ENCODE measurements at places on chromosomes 12 and 14.
A peak's percentile ranks its signal among the peaks of the same experiment; 100 is the strongest.

DNA sequence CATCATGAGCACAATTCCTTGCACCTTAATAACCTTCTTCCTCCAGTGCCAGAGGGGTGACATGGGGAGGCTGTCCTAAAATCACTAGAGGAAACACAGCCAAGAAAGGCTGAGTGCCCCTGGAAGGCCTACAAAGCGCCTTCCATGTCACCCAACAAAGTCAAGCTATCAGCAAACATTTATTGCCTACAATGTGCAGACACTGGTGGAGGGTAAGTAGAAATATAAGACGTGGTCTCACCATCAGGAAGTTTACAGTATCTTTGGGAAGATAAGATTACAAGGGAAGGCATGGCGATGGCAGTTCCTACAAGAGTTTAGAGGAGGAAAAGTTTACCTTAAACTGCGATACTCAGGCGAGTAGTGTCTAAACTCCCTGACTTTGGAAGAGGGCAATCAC is 27.9 kb downstream of the DMAC2L start:
- DNase-seq, result no peak

GRCh38 chr14:68661226-68662225 is 131.3 kb downstream of the ZFP36L1 start:
- no peak for DNase-seq

DNA sequence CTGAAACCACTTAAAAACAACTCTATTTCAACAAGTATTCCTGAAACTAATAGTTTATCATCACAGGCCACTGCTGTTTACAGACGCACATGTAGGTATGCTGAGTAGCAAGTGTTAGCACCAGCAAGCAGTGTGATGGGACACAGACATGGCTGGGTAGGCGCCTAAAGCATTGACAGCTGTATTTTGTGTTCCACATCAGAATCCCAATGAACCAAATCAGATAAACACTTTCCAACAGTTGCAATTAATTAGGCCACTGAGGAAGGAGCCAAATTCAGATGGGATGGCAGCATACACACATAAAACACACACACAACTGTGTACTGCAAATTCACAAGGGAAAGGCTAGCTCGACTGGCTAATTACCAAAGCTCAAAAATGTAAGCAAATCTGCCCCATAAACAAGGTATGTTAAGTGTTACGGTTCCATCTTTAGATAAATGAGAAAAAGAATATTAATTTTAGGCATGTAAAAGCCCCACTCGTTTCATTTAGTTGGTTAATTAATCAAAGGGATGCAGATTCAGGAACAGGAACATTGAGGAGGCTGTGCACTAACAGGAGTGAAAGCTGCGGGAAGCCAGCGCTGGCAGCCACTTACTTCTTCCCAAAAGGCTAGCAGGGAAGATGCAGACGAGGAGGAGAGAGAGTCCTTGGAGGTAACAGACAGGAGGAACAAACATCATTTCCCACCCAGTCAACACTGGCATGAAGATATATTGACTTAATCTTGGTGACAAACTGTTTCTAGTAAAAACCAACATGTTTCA is 33.4 kb downstream of the AMN start:
- no peak for DNase-seq

DNA sequence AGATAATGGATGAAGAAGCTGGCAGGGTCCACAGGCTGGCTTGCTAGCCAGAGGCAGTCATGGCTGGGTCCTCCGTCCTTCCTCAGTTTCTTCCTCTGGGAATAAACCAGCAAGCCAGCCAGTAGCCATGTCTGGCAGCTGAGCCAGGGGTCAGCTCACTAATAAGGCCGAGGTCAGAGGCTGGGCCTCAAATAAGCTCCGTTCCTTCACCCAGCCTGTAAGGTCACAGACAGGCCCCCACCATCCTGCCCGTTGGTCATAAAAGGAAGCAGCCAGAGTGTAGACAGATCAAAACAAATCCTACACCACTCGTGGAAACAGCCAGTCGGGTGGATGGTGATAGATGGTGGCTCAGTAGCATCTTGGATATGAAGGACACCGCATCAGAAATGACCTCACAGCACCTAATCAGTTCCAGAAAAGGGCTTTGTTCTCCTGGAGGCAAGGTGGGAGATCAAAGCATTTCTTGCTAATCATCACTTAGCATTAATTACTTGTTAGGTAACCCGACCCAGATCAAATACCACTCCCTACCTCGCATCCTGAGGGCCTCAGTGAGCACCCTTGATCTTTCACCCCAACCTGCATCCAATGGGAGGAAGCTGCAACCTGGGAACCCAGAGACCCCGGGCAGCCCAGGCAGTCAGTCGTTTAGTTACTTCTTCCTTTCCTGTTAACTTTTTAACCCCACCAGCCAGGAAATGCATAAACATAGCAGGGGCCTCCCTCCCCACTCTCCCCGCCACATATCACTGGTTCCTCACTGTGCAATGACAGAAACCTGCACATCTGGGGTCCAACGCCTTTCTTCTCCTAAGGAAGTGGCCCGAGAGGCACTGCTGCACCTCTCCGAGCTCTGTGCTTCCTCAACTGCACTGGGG is 90.2 kb downstream of the KDM2B start:
- no peak for DNase-seq

DNA sequence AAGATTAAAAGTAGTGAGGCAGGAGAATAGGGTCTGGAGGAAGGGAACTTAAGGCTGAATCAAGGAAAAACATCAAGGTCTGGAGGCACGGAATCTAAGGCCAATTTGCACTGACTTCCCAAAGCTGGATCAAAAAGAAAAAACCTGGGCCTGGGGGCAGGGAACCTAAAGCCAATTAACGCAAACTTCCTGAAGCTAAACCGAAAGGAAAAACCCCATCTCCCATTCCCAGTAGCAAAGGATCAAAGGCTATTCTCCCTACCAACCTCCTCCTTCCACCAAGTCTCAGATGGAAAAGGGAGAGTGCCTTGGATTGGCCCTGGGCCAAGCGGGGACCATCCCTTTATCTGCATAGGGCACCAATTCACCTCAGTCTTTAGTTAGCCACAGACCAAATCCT is 384.2 kb downstream of the GRIN2B start:
- no peak for DNase-seq

DNA sequence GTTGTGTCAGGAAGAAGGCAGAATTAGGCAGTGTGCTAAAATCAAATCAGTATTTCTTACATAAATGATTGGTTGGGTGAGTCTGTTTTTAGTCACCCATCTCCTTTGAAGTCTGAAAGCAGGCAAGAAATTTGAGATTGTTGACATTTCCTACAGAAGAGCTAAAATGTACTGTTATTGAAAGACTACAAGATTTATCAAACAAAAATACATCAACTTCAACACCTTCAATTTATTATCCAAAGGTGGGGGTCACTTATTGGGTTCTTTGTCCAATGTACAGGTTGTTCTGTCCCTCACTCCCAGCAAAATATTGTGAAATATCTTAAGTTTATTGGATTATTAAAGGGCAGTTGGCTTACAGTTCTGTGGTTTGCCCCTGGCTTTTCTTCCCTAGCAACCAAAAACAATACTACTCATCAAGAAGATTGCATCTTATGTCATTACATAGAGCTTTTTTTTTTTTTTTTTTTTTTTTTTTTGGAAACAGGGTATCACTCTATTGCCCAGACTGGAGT is 20.6 kb upstream of the PKP2 start:
- no peak for DNase-seq

DNA sequence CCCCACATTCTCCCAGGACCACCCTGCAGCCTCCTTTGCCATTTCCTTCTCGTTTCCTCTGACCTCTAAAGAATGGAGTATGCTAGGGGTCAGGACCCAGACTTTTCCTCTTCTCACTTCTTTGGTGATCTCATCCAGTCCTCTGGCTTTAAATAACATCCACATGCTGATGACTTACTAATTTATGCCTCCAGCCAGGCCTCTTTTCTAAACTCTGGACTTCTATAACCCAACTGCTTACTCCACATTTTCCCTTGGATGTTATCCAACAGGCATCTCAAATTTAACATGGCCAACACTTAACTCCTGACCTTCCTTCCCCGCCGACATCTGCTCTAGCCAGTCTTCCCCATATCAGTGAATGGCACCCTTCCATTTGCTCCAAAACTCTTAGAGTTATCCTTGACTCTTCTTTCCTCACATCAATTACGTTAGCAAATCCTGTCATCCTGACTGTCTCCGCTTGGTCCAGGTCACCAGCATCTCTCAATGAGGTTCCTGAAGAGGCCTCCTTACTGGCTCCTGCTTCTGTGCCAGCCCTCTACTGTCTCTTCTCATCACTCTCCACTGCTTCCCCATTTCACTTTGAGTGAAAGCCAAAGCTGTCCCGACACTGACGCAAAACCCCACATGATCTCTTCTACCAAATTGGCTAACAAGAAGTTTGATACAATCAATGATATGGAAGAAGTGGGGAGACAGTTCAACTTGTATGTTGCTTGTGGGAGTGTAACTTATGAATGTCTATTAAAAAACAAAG is 42.7 kb downstream of the TMBIM6 start:
- no peak for DNase-seq

DNA sequence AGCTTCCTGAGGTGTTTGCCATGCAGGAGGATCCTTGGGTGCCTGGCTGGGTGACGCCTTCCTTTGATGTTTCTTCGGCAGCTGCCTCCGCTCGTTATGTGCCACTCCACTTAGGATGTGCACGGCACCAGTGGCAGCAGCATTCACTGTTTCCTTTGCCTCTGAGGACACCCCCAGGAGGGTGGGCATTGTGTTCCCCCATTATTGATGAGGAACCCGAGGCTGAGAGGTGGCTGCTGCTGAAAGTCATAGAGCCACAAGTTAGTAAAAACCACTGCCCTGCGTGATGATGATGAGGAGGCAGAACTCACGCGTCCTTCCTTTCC is 41.2 kb downstream of the EP400 start:
- no peak for DNase-seq

DNA sequence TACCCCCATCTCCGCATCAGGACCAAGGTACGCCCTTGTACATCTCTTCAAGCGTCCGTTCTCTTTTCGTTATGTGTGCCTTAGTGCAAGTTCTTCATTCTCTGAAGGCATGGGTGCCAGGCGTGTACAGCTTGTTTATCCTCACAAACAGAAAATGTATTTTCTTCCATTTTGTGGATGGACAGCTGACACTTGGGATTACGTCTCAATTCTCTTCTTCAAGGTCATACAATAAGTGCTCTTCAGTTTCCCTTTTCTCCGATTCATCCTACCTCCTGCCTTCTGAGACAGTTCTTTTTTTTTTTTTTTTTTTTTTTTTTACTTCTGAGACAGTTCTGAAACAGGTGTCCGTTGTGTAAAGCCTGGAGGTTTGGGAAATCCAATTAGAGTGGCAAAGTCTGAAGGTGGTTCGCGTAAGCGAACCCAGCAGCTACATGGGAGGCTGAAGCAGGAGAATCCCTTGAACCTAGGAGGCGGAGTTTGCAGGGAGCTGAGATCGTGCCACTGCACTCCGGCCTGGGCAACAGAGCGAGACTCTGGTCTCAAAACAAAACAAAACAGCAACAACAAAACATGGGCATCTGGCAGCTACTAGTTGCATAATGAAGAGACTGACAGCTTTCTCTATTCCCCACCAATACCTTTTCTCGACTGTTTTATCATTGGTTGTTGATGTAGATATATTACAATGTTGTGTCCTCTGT is 734 bp downstream of the COX6A1 start:
- DNase-seq, result no peak

- DNase-seq, result no peak
Measured at GRCh38 chr12:92552412-92553108, 150.2 kb upstream of the PLEKHG7 start.

- DNase-seq, result no peak
Measured at GRCh38 chr14:48771717-48772116, 814.5 kb downstream of the RPS29 start.

- DNase-seq, result peak; percentile 11
Measured at GRCh38 chr12:56299308-56299852, 750 bp downstream of the CS start.

- no peak for DNase-seq
Measured at GRCh38 chr12:2244013-2244861, 191.4 kb downstream of the CACNA1C start.

DNA sequence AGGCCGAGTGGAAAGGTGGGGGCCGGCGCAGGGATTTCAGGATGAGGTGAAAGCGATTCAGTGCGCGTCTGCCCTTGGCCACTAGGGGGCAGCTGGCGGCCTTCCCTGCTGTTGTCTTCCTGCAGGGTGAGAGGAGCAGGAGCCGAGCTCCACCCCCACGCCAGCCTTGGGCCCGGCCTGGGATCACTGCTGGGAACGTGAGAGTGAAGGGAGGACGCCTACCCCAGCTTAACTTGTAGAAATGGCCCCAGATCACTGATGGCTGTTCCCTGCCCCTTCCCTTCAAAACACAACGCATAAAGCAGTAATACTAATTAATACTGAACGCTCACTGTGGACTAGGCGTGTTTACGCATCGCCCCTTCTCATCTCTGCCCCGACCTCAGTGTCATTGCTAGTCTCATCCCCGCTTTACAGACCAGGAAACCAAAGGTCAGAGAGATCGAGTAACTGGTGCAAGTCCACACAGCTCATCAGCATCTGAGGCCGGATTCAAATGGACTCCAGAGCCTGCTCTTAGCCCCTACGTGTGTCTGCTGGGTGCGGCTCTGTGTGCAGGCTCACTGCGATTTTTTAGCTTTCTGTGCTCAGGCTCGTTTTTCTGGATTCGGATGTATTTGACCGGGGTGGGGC is 24.3 kb downstream of the MVK start:
- DNase-seq, result peak; percentile 71

- no peak for DNase-seq
Measured at GRCh38 chr12:54604436-54604835, 16.0 kb upstream of the PPP1R1A start.

- no peak for DNase-seq
Measured at GRCh38 chr12:11563785-11564739, 85.4 kb upstream of the ETV6 start.

GRCh38 chr12:64039281-64039871 is 182.7 kb downstream of the KICS2 start:
- DNase-seq, result no peak

DNA sequence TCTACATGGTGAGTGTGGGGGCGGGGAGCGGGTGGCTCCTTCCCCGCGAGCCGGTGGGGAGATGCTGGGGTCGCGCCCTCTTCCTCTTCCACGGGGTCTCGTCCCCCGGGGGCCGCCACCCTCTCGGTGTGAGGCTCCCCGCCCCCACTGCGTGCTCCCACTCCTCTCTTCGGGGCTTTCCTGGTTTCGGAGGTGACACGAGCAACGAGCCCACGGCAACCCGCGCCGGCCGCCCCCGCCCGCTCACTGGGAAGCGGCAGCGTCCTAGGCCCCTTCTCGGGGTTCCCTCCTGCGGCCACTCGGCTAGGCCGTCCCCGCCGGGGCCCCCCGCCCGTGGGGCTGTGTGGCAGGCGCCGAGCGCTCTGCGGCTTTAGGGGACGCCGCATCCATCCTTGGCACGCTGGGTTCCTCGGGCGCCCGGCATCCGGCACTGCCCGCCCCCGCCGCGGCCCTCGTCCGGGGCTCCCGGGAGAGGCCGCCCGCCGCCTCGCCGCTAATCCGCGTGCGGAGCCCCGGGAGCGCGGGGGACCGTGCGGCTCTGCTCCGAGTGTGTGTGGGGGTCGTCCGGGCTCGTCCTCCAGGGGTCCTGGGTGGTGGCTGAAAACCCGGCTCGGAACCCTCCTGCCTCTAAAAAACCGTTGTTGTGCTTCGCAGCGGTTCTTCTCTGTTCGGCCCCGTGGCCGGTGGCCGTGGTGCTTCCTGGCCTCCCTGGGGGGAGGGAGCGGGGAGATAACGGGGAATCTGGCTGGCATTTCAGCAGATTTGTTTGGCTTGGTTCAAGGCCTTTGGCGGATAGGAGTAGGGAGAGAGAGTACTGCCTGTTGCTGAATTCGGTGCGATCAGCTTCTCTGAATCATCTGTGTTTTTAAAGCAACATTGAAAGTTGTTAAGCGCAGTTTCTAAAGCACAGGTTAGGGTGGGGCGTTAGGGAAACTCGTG is 1.0 kb downstream of the PCNX1 start:
- peak; percentile 54 for DNase-seq
